Stimulated activated CD4-positive, alpha-beta T cell treated with anti-CD3 and anti-CD28 coated beads, Interleukin-2, amount 100 ng/mL, for 24 hours (primary cell): ENCODE measurements at places on chromosomes 12 and 14.
A peak's percentile ranks its signal among the peaks of the same experiment; 100 is the strongest.

DNA sequence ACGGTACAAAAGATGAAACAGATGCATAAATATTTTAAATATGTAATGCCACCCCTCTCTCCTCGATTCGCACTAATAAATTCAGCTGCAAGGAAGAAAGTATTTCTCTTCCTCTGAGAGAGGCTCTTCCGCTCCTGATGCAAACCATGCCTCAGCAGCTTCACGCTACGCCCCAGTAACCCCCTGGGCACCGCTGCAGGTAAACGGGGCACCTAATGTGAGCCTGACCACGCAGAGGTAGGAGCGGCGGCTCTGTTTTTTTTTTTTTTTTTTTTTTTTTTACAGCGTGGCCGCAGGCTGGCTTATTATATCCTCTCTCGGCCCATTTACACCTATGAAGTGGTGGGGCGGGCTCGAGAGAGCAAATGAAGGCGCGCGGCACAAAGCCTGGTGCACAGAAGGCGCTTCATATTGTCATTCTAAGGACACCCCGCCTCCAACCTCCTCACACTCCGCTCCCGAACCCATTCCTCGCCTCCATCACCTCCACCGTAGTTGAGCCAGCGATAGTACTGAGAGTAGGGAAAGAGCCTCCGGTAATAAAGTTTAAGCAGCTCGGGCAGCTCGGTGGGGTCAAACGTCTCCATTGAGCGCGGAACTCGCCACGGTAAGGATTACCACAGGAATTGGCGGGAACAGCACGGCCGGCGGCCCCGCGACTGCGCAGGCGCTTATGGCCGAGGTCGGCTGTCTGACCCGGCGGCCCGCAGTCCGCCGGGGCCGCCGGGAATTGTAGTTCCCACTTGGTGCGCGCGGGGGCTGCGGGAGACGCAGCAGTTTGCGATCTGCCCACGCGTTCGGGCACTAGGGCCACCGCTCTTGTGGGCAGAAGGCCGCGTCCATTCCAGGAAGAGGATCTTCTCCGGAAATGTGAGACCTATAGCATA is at the start of gene PRIM1:
Gene PRIM1 (minus strand): TSS at position 612 of the 887 bp plus-strand sequence. CDS start 25 bp downstream, at position 587.
- peak; percentile 93 for DNase-seq

DNA sequence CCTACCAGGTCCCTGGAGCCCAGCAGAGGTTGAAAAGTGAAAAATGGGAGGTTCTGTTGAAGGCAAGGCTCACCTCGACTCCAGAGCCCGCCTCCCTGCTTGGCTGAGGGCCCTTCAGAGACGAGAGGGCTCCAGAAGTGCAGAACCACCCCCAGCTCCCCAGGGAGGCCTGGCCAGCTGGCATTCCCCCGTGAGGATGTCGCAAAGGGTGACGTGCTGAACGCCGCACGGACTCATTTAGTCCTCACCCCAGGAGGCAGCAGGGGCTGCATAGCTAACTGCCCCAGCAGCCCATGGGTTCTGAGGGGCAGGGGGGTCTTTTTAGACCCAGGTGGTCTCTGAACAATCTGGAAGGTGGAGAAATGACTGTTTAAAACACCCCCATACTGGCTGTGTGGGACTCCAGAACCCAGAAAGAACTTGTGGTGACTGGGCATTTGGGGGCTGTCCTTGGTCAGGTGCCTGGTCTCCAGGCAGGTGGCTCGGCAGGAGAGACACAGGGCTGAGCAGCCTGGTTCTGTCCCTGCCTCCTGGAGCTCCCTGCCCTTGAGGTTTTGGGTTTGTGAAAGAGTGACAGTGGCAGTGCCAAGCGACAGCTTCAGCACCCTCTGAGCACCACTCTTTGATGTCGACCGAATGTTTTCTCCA is 32.0 kb downstream of the ANAPC7 start:
- DNase-seq, result no peak

DNA sequence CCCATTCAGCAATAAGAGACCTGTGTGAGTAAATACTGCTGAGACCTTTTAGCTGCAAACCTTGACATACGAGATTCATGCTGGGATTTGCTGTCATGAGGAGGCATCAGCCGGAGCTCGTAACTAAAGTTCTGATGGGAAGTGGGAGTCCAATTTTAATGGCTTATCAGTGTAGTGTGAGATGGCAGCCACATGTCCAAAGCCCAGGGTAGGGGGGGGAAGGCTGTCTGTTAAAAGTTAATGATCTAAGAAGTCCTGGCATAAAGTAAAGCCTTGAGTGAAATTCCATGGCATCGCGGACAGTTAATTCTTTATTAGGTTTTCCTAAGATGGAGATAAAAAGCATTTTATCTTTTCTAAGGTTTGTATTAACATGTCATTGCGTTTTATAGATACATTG is 240.0 kb downstream of the AACS start:
- no peak for DNase-seq

GRCh38 chr14:65170768-65171507 is 68.6 kb upstream of the MAX start:
- peak; percentile 53 for DNase-seq

DNA sequence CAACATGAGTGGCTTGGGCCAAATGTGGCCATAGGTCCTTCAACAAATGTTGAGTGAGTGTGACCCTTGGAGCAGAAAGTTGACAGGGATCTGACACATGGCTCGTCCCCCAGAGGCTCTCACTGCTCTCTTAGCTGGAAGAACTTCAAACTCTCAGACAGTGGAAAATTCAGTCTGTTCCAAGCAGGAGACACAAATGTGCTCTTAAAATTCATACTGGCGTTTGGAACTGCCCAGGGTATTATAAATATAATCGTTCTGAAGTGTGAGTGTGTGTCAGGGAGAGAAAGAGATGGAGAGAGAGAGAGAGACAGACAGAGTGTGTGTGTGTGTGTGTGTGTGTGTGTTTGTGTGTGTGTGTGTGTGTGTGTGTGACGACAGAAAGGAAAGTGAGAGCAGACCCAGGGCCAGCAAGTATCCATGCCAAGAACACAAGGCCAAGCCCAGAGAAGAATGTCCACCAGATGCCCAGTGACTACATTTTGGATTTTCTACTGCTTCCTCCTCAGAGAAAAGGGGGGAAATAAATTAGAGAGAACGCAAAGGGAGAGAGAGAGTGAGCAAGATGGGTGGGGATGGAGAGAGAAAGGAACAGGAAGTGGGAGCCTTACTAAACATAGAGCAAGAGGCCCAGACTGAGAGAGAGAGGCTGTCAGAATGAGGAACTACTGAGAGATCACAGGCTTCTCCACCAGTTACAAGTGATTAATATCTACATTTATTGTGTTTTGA is 193.6 kb upstream of the NUDT4 start:
- DNase-seq, result no peak
